Progenitor cell of endocrine pancreas (in vitro differentiated cells): ENCODE measurements at places on chromosomes 5 and 9.

DNA sequence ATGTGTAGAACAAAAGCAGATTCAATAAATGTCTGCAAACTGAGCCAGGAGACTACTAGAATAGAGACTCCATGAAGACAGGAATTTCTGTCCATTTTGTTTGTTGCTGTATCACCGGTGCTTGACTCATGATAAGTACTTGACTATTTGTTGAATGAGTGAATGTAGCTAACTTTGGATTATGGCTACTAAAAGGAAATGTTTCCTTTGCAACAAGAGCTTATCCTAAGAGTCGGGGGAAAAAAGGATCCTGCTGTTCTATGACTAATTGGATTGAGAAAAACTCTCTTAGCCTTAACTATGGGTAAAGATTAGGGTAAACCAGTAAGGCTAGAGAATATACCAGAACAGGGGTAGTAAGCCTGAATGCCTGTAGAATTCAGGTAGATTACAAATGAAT lies 3.5 kb downstream of the PAIP1 start:
- DNase-seq, result no peak

DNA sequence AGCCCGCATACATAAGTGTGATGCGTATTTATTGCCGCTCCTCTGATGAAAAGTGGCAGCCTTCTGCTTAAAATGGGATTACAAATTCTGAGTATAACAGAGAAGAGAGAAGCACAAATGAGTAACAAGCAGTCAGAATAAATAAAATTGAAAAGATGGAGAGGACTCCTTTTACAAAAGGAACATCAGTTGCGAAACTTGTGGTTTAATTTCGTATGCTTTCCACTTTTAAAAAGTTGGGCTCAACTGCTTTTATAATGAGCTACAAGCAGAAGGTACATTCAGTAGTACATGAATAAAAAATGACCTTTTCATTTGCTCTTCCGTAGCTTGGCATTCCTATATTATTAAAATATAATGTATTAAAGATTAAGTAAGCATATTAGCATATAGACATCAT lies 320.0 kb downstream of the FBXL17 start:
- no peak for DNase-seq

DNA sequence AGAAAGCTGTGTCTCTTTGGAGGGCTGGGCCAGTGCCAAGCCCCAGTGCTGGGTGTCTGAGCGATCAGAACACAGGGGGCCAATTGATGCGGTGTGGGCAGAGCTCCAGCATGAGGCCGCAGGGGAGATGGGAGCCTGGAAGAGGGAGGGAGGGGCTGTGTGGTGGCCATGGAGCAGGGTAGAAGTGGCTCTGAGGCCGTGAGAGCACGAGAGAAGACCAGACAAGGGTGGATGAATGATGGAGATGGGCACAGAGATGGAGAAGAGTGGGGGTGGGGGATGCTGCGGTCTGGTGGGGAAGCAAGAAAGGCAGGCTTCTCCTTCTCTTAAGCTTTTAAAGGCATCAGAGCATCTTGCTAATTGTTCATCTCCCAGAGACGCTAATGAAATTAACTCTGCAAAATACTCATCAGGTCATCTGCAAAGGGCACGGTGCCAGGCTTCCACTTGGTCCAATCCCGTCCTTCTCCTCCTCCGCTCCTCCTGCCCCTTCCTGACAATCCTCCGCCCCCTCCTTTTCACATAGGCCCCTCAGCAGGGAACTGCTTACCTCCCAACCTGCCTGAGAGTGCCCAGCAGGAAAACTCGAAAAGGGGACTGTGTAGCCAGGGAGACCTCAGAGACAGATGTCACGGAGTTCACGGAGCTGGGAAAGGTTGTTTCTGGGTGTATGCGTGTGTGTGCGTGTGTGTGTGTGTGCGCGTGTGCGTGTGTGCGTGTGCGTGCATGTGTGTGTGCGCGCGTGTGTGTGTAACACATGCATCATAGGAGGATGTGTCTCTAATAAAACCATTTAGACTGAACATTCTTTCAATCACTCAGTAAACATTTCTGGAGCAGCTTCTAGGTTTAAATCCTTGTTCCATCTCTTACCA lies 7.1 kb upstream of the UNC5A start:
- no peak for DNase-seq

DNA sequence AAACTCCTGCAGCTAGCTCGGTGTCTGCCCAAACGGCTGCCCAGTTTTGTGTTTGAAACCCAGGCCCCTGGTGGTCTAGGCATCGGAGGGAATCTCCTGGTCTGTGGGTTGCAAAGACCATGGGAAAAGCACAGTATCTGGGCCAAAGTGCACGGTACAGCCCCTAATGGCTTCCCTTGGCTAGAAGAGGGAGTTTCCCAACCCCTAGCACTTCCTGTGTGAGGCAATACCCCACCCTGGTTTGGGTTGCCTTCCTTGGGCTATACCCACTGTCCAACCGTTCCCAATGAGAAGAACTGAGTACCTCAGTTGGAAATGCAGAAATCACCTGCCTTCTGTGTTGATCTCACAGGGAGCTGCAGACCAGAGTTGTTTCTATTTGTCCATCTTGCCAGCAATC lies 41.8 kb downstream of the CAVIN4 start:
- no peak for DNase-seq

DNA sequence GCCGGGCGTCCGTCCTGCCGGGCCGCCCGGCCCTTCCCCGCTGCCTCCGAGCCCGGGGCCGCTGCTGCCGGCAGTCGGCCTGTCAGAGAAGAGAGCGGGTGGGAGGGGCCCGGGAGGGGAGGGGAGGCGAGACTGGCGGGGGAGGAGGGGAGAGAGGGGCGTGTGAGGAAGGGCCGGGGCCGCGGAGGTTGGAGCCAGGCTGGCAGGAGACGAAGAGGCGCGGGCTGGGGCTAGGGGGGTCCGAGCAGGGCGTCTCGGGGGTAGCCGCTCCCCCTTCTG lies 570 bp downstream of the CREBRF start:
- DNase-seq, result no peak

DNA sequence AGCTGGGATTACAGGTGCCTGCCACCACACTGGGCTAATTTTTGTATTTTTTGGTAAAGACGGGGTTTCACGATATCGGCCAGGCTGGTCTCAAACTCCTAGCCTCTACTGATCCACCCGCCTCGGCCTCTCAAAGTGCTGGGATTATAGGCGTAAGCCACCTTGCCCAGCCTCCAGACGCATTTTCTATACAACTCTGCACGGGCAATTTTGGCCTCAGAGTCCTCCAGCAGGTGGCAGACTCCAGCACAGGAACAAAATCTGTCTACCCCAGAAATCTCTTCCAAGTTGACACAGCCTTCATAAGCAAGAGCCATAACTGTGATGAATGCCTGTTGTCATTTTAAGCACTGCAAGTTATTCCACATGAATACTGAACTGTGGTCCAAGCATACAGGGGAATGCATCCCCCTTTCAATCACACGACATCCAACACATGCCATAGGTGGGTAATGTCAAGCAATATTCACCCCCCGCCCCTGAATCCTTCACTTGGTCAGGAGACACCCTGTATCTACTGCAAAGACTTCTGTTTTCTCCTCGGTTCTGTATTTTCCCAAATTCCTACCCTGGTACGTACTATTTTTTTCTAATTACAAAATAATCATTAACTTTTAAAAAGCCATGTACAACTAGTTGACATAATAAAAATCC lies 50.8 kb downstream of the ALDH7A1 start:
- DNase-seq, result no peak

DNA sequence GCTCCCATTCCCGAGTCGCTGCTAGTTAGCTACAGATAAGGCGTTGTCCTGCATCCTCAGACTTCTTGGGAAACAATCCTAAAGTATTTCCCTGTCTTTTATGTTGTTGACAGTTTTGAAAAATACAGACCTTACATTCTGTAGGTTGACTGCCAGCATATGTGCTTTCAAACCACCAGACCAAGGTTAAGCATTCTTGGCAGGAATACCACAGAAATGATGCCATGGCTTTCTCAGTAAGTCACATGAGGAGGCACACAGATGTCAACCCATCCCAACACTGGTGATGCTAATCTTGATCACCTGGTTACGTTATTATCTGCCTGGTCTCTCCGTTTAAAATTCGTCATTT lies 871 bp downstream of the GLE1 start:
- no peak for DNase-seq

DNA sequence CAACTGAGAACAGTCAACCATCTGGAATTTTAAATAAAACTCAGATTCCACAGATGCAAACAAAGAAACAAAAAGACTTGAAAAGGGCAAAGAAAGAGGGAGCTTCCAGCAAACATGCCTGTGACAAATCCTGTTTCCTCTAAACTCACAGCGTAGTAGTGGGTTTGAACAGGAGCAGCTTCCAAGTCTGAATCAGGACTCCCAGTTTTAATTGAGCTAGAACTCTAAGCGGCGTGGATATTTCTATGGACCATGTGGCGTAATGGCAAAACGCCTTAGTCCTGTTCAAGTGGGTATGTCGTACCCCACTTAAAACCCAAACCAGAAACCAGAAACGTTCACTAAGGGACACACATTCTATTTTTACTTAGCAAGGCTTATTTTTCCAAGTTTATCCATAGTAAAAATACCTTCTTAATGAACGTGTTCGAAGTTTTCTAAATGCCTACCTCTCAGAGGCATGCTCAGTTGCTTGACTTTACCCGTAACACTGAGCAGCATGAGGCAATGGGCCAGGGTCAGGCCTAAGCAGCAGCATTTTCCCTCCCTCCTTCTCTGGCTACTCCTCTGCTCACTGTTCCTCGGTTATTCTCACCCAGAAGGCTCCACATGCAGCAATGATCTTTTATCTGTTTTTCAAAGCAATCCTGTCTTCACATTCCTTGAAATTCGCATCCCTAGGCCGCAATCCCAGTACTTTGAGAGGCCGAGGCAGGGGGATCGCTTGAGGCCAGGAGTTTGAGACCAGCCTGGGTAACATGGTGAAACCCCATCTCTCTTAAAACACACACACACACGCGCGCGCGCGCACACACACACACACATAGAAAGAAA lies 77.9 kb downstream of the FNBP1 start:
- DNase-seq, result no peak

DNA sequence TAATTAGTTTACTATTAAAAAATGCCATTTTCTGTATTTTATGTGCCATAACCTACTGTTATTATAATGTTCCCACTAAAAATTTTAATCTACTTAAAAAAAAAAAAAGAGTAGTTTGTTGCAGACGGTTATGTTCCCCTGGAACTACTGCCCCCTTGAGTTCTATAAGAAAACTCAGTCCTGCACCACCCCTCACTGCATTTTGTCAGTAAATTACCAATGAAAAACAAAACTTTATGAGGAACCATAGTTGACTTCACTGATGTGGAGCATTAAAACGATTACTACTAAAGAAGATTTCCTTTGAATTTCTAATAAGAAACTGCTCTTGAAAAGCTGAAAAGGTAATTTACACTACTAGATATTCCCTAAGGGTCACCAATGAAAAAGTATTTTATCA lies 288.7 kb downstream of the FBXL17 start:
- no peak for DNase-seq

- DNase-seq, result no peak
Measured at GRCh38 chr9:101437806-101438232, 2.2 kb upstream of the ALDOB start.

- DNase-seq, result no peak
Measured at GRCh38 chr9:89505911-89506310, 8.0 kb upstream of the SEMA4D start.

GRCh38 chr5:148443241-148443640 lies 59.5 kb downstream of the FBXO38 start:
- DNase-seq, result no peak

GRCh38 chr5:150097152-150097551 lies 10.8 kb upstream of the CSF1R start:
- no peak for DNase-seq

- DNase-seq, result no peak
Measured at GRCh38 chr5:74154526-74154925, 486.0 kb downstream of the ENC1 start.

GRCh38 chr9:127982912-127983311 lies 2.1 kb upstream of the EEIG1 start:
- no peak for DNase-seq

DNA sequence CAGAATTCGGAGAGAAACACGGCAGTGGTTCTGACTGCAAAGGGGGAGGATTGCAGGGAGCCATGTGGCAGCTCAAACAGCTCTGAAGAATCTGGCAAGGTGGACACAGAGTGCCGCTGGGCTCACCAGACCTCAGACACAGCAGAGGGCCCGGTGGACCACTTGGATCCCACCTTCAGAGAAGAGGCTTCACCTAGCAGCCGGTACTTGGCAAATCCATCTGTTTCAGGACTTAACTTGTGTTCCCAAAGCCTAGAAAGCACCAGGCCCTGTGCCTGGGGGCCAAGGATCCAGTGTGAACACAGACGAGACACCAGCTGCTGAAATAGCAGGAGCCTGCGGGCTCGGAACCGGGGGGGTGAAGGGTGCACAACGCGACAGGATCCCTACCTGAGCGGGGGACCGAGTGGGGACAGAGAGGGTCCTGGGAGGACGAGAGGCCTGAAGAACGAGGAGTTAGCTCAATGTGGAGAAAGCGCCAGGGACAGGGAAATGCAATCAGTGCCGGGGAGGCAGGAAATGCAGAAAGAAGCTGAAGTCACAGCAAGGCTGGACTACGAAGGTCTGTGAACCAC lies 44.6 kb downstream of the BTNL9 start:
- no peak for DNase-seq

DNA sequence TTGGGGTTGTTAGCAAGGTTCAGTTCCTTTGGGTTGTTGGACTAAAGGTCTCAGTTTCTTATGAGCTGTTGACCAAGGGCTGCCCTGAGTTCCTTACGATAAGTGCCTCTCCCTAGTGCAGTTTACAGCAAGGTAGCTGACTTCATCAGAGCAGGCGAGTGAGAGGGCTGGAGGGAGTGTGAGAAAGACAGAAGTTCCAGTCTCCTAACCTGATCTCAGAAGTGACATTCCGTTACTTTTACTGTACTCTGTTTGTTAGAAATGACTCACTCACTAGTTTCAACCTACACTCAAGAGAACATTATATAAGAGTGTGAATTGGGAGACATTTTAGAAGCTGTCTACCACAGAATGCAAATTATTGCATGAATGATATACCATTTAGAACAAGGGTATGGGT lies 21.2 kb upstream of the IL31RA start:
- DNase-seq, result no peak

- no peak for DNase-seq
Measured at GRCh38 chr5:57841676-57842363, 359.2 kb upstream of the ACTBL2 start.

DNA sequence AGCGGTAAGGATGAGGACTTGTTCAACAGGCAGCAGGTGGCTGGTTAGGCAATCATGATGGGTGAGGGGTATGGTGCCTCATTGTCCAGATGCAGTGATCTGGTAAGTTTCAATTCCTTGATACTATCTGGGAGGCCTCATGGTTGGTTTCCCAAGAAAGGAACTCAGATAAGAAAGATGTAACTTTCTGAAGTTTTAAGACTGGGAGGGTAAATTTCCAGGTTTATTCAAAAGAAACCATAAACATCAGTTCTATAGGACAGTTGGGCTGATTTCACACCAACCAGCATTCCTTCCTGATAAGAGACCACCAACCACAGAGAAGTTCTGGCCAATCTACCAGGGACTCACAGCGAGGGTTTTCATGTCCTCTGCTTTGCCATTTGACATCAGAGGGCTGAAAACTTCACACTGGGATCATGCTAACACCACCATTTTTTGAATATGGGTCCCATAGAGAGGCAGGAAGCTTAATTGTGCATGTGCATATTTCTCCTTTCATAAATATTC lies 773 bp upstream of the AGGF1 start:
- DNase-seq, result no peak
